ENCODE measurements at places on chromosomes 1 and 21.

GRCh38 chr1:192639607-192640368 lies 3.8 kb downstream of the RGS13 start:
- DNase-seq, result no peak

DNA sequence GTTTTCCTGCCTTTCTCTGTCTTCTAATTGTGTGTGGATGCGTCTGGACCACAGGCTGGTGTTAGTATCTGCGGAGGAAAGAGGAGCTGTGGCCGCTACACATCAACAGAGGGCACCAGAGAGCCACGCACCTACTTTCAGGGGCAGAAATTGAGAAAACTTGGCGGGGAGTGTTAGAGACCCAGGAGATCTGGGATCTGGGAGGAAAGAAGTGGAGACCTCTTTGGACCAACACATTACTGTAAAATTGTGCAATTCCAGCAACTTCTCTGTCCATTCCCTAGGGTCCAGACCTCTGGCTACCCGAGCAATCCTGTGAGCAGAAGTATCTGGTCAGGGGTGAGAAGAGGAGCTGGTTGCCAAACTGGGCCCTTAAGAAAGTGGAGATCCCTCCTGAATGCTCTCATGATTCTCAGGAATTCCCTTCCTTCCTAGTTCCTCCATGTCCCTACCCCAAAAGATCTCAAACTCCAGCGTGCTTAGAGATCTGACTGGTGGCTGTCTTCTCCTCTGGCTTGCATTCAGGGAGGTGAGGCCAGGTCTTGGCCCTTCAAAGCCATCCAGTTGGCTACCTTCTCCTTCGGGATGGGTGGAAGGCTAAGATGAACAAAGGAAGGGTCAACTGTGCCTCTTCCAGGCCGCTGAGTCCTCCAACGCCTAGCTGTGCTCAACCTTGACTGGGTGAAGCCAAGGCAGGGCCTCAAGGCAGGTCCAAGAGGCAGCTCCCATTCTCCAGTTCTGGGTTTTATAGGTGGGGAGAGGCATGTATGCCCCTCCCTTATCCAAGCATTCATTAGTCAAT lies 1.2 kb upstream of the KIRREL1 start:
- DNase-seq, result peak; percentile 43

- no peak for DNase-seq
These were observed 26.5 kb downstream of the CNIH4 start for GRCh38 chr1:224383218-224383617.

GRCh38 chr1:201253411-201253810 lies 29.9 kb upstream of the PKP1 start:
- no peak for DNase-seq

DNA sequence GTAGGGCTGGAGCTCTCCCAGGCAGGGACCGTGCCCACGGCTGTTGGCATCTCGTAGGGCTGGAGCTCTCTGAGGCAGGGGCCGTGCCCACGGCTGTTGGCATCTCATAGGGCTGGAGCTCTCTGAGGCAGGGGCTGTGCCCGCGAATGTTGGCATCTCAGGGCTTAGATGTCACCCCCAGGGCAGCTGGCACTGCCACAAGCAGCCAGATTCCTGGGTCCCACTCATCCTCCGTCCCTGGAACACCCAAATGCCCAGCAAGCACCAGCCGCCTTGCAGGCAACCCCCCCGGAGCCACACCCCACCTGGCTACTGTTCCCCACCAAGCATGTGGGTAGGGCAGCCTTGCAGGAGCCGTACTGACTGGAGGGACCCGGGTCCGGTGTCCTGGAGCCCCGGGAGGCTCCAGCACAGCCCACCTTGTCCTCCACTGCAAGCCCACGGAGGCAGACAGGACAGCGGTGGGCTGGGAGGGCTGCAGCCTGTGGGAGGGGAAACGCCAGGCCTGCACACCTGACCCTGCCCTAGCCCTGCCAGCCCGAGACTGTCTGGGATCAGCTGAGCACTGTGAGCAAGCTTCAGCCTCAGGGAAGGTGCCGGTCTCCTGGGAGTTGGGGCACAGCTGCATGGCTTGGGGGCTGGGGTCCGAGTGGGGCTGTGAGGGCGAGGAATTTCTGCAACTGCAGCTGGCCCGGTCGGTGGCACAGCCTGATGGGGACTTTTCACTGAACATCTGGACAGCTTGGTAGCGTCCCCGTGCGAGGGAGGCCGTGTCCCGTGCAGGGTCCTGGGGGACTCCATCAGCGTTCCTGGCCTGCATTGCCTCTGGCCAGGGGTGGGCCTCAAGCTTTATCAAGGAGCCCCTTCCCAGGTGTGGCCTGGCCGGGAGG lies 53.6 kb downstream of the COL18A1 start:
- no peak for DNase-seq

DNA sequence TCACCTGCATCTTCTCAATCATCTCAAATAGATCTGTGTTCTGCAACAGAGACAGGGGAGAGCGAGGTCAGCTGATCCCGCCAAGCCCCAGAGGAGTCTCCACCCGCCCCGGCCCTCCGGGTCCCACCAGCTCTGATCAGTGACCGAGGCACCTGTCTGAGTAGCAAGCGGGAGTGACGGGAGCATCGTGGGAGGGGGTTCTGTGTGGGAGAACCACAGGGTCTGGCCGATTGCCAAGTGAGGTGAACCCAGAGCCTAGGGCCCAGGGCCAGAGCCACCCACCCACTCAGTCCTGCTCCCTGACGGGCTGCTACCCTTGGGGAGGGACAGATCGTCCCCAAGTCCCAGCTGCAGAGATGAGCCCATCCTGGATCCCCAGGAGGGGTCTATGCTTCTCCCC lies 49.1 kb downstream of the RAP1GAP start:
- DNase-seq, result no peak

- no peak for DNase-seq
These were observed 24.0 kb downstream of the EPHA8 start for GRCh38 chr1:22587247-22587646.

DNA sequence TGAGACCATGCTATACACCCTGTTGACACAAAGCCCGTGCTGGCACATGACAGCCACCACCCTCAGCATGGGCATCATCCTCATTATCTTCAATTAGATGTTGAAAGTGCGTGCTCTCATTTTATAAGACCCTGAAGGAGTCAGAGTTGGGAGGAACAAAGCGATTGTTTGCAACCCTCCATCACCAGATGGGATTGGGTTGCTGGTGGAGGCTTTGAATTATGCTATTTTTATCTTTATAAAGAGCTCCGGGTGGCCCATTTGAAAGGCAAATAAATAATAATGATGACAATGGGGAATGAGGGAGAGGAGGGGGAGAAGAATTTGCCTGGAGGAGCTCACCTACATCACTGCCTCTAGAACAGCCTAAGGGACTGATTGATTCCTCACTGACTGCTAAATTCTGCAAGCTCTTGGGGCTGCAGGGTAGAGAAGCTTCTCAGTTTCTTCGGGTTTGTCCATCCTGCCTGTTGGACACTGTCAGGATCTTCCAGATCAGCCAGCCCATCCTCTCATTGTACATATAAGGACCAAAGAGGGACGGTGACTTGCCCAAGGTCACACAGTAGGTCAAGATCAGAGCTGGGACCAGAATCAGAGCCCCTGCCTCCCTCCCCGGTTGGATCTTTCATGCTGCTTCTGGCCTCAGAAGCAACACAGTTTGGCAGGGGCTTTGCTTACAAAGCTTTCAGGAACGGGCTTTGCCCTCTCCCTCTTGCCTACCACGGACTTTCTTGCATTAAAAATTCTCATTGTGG lies 130.9 kb upstream of the ZBTB40 start:
- DNase-seq, result no peak

DNA sequence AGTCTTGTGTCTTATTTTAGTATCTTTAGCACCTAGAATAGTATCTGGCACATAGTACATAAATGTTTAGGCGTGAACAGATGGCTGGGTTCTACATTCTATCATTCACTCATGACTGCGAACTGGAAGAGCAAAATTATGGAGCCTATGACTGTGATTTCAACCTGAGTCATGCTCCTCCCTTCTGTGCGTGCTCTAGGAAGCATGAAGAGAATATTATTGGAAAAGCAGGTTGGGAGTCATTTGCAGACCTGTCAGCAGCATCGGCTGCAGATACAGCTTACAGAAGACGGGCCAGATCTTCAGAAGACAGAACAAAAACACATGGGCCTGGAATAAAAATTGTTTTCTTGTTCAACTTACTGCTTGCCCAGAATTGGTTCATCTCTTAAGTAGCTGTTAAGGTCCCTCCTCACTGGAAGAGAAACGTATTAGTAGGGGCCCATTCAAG lies 344.0 kb upstream of the USP24 start:
- no peak for DNase-seq

- DNase-seq, result peak; percentile 48
These were observed 1.4 kb downstream of the IER5 start for GRCh38 chr1:181089676-181090544.

- no peak for DNase-seq
These were observed 23.7 kb downstream of the UCK2 start for GRCh38 chr1:165851034-165851658.

DNA sequence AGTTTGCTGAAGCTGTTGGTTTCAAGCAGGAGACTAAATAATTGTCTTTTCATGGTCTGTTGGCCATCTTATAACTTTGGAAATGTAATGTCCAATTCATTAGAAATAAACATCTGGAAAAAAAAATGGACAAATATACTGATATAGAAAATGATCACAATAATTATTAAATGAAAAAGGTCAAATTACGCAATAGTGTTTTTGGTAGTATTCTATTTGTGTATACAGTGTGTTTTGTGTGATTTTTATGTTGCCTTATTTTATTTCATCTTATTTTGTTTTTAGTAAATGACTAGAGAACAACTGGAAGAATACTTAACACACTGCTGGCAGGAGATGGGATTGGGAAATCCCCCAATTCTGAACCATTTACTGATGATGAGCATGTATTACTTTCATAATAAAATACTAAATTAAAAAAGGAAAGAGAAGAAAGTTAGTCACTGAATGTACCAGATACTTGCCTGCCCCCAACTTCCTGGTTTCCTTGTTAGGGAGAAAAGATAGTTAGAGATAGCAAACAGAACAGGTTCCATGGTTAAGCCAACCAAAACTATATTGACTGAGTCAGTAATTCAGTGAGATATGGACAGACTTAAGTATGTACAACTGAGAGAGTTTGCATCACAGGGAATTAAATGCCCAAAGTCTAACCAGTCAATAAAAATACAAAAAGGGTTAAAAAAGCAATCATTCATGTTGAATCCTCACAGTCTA lies 24.0 kb upstream of the SAMD13 start:
- no peak for DNase-seq

DNA sequence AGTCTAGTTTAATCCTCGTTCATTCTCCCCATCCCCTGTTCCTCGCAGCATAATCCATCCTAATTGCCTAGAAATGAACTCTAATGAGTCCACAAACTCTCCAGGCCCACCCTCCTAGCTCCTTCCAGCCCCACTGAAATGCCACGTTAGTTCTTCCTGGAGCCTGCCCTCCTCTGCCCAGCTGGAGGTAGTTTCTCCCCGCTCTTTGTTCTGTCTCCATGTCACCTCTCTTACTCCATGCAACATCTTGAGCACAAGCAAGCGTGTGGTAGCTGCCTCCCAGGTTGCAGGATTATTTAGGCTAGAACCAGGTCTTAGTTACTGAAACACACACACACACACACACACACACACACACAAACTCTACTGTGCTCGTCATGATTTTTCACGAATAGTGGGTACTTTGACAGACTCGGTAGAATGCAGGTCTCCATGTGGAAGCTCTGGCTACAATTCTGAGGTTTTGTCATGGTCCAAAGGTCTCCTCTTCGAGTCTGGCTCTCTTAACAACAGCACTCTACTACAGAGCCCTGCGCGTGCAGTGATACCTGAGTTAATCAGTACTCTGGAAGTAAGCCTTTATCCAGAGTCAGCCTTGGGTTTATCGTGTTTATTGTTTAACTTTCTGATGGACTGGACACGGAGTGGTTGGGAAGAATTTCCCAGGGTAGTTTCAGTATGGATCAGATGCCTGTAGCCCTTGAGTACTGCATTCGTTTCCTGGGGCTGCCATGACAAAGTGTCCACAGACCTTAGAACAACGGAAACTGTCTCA lies 27.5 kb downstream of the HUNK start:
- no peak for DNase-seq

- DNase-seq, result no peak
These were observed 5.5 kb downstream of the GPR137B start for GRCh38 chr1:236147521-236148469.

GRCh38 chr1:22600817-22601605 lies 35.4 kb upstream of the C1QA start:
- no peak for DNase-seq

GRCh38 chr1:228369608-228370438 lies 36.8 kb downstream of the TRIM11 start:
- DNase-seq, result no peak

- DNase-seq, result no peak
These were observed at the start of gene SLC44A3 for GRCh38 chr1:94819945-94820746. SLC44A3 (plus strand) TSS chr1:94820357; CDS start chr1:94820452, 95 bp downstream.

DNA sequence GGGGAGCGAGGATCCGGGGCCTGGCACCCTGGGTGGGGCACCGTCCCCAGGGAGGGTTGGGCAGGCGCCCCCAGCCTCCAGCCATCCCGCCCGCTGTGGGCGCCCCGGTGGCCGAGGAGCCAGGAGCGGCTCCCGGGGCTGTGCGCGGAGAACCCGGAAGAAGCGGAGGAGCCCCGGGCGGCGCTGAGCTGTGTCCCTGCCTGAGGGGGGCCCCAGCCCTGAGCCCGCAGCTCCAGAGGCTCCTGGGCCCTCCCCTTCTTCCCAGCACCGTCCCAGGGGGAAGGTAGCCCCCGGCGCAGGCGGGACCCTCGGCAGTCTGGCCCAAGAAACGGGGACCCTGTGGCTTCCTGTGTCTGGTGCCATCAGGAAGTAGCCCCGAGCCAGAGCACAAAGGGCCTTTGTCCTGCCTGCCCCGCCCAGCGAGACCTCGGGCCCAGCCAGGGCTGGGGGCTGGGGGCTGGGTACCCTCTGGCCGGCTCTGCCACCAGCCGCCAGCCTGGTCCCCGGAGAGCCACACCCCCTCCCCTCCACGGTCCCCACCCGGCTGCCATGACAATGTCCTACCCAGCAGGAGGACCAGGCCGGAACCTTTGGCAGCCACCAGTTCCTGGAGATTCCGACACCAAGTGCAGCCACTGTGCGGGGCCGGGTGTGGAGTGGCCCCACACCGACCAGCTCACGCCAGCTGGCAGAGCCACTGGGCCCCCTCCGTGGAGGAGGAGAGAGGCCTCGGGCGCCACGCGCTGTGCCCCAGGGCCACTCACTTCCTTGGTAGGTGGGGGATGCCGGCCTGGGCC lies 15.6 kb upstream of the TTLL10 start:
- peak; percentile 77 for DNase-seq

GRCh38 chr21:32604464-32604863 lies 7.7 kb downstream of the CFAP298 start:
- no peak for DNase-seq

All from C1 segment of cervical spinal cord (tissue), 14 donors.